ENCODE measurements at places on chromosomes 4 and X. TPM values are rescaled to one million over a fixed set of nuclear protein-coding genes. Genes with fewer than 3 reads are reported as not detected.
A peak's percentile ranks its signal among the peaks of the same experiment; 100 is the strongest.

CLIC2 gene
- 8.3 TPM for total RNA-seq

MAMLD1 gene
- total RNA-seq, result 8.1 TPM

PCDH19 gene
- total RNA-seq, result 1.2 TPM

GPC4 gene
- 17.2 TPM for total RNA-seq

HELT gene
- not detected for total RNA-seq

FAM241A gene
- 1.0 TPM for total RNA-seq

CFI gene
- 13.1 TPM for total RNA-seq

GABRG1 gene
- 1.7 TPM for total RNA-seq

ITGB1BP2 gene
- 9.1 TPM for total RNA-seq

UGT2A1 gene
- not detected for total RNA-seq

COQ2 gene
- total RNA-seq, result 12.3 TPM

MAP7D3 gene
- 29.3 TPM for total RNA-seq

SHROOM3 gene
- 1.2 TPM for total RNA-seq

ADAMTS3 gene
- total RNA-seq, result 4.6 TPM

STEEP1 gene
- 22.4 TPM for total RNA-seq

MND1 gene
- total RNA-seq, result 0.28 TPM

S100P gene
- total RNA-seq, result 0.37 TPM

GSPT2 gene
- 13.0 TPM for total RNA-seq

CENPVL2 gene
- total RNA-seq, result not detected

DNA sequence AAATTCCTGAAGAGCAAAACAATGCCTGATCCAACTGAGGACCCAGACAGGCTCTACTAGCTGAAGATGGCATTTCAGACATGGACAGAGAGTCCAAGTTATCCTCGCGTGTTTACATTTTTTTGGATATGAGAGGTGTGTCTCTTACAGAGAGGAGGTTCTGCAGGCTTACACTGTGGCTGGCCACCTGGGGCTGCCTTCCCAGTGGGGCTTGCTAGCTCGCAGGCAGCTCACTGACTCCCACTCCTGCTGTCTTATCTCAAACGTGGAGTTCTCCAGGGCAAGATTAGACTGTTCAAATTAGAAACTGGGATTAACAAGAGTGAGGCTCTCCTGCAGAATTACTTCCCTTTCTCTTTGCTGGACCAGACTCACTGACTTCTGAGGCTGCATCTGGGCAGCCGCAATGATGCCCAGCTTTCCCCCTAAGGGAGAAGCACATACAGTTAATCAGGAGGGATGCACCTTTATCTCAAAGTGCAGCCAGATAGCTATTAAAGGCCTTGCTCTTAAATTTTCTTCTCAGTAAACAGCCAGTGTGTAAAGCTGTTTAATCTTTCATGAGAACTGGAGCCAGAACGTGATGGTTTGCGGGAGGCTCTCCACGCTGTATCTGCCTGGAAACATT is 123.0 kb downstream of the ENPP6 start:
- no peak overlapping the region for H3K4me3 ChIP-seq
- no peaks in the 10 kb centered on the region for H3K27me3 ChIP-seq
- no peaks in the 10 kb centered on the region for H3K36me3 ChIP-seq
- peaks cover 6% of the 10 kb centered on the region for H3K4me1 ChIP-seq

DNA sequence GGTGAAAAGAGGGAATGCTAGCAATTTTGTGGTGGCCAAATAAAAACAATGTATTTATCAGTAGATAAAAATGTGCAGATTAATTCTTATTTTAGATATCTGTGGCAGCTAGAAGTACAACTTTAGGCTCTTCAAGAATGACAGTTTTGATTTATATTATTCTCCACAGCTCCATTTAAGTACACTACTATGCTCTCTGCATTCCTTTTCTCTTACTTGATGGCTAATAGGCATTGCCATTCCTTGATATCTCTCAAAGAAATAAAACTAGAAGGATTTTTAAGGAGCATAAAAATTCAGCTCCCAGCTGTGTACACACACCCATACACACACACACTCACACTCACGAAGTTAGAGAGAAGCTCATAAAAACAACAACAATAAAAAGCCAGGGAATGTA is 59.4 kb upstream of the H2AZ1 start:
- H3K4me3 ChIP-seq, result no peak overlapping the region
- H3K4me1 ChIP-seq, result no peaks in the 10 kb centered on the region
- H3K27ac ChIP-seq, result no peak overlapping the region
- no peaks in the 10 kb centered on the region for H3K27me3 ChIP-seq
- H3K36me3 ChIP-seq, result no peaks in the 10 kb centered on the region

- no peak overlapping the region for H3K27ac ChIP-seq
- no peak for DNase-seq
- no peak overlapping the region for H3K4me3 ChIP-seq
- no peaks in the 10 kb centered on the region for H3K27me3 ChIP-seq
- no peaks in the 10 kb centered on the region for H3K4me1 ChIP-seq
- H3K36me3 ChIP-seq, result no peaks in the 10 kb centered on the region
These were observed 20.3 kb downstream of the MEPE start for GRCh38 chr4:87853108-87853507.

DNA sequence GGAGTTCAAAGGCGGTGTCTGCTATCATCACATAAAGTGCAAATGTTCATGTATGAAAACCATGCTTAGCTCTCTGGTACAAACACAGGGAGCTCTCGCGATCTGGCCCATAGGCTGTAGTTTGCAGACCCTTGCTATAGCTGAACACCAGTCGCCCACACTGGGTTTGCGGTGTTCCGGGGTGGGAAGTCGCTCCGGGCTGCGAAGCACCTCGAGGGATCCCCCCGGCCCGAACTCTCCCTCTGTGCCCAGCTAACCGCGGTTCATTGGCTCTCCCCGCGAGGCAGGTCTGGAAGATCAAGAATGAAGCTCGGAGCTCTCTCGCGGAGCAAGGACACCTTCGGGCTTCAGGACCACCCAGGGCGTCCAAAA is 341 bp upstream of the PRPS2 start:
- H3K27me3 ChIP-seq, result no peaks in the 10 kb centered on the region
- no peak overlapping the region for H3K27ac ChIP-seq
- no peaks in the 10 kb centered on the region for H3K36me3 ChIP-seq
- no peak for DNase-seq
- peak overlapping the region; percentile 69 for H3K4me3 ChIP-seq
- no peaks in the 10 kb centered on the region for H3K4me1 ChIP-seq

- H3K27me3 ChIP-seq, result no peaks in the 10 kb centered on the region
- H3K36me3 ChIP-seq, result no peaks in the 10 kb centered on the region
- no peaks in the 10 kb centered on the region for H3K4me1 ChIP-seq
- H3K27ac ChIP-seq, result no peak overlapping the region
These were observed 232.3 kb downstream of the FRMPD4 start for GRCh38 chrX:12370497-12370986.

DNA sequence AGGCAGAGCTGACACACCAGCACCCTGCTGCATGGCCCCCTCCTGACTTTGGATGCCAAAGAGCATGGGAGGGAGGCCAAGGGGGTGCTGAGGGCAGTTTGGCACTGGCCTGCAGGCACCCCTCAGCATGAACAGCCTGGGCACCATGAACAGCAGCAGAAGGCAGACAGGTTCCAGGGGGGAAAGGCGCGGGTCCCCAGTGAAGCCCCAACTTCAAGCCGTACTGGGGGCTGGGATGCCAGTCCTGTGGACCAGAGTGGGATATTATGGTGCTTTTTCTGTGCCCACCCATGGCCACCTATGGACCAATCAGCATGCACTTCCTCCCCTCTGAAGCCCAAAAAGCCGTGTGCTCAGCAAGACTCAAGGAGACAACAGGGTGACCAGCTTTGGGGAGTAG is 389.9 kb downstream of the TEX13C start:
- H3K36me3 ChIP-seq, result no peaks in the 10 kb centered on the region
- H3K27ac ChIP-seq, result no peak overlapping the region
- H3K4me1 ChIP-seq, result no peaks in the 10 kb centered on the region

DNA sequence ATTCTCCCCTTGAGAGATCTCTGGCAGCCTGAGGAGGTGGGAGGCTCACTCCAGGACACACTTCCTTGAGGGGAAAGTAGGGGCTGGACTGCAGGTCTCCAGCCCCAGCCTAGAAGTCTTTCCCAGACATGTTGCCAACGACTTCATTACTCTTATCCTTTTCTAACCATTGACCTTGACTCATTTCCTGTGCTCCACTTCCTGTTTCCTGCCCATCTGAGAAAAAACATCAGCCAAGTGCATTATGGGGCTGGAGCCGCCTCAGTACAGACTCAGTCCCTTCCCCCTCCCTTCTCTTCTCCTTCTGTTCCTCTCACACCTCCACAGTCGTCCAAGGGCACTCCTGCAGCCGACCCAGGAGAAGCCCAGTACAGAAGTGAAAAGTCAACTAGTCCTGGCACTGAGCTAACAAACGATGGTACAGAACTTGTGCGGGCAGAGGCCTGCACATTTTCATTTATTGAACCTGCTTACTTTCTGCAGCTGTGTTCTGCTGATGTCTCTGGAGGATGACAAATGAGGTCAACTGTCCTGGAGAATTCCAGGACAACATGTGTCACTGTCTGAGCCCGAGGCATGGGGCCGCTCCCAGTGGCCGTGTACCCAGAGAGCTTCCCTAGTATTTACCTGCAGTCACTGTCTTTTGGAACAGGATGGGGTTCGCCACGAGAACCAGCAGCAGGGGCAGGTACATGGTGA is 20.1 kb downstream of the GPR143 start:
- no peaks in the 10 kb centered on the region for H3K36me3 ChIP-seq
- H3K4me1 ChIP-seq, result no peaks in the 10 kb centered on the region
- no peak overlapping the region for H3K27ac ChIP-seq
- no peak for DNase-seq

- H3K4me1 ChIP-seq, result no peaks in the 10 kb centered on the region
- no peak overlapping the region for H3K4me3 ChIP-seq
- no peaks in the 10 kb centered on the region for H3K36me3 ChIP-seq
- H3K27ac ChIP-seq, result no peak overlapping the region
- no peaks in the 10 kb centered on the region for H3K27me3 ChIP-seq
These were observed 1306.6 kb upstream of the PABPC4L start for GRCh38 chr4:135508006-135508714.

DNA sequence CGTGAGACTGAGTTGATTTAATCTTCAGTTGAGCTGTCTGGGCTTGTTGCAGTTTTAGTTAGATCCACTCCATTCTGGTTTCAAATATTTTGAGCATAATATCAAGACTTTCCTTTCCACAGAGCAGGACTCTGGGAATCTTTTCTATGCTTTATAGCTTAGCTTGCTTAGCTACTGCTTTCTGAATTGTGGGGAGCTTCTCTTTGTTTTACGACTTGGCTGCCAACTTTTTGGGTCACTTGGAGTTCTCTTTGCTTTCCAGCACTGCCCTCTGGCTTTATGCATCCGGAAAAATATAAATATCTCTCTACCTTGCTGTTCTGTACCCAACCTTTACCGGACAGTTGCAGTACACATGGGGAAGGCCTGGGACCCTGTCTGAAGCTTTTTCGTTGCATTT is 292.1 kb downstream of the STIM2 start:
- no peaks in the 10 kb centered on the region for H3K4me1 ChIP-seq
- H3K4me3 ChIP-seq, result no peak overlapping the region
- DNase-seq, result no peak
- H3K27me3 ChIP-seq, result no peaks in the 10 kb centered on the region

- H3K4me3 ChIP-seq, result no peak overlapping the region
- H3K4me1 ChIP-seq, result no peaks in the 10 kb centered on the region
- no peak overlapping the region for H3K27ac ChIP-seq
These were observed 719.2 kb downstream of the FSTL5 start for GRCh38 chr4:161444626-161445025.

DNA sequence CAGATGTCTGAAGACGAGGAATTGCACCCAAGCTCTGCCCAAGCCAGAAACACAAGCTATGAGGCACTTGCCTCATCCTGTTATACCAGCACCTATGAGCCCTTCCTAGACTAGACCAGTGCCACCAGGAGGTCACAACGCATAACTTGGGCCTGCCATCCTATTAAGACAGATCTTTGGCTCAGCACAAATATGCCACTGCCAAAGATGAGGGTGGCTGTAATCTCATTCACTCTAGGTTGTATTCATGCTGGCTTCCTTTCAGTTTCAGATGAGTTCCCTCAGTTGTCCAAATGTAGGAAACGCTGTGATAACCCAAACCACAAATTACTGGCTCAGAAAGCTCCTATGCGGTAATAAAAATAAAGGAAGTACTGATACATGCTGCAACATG is 76.5 kb upstream of the CITED1 start:
- H3K4me1 ChIP-seq, result no peaks in the 10 kb centered on the region
- H3K27me3 ChIP-seq, result no peaks in the 10 kb centered on the region
- no peaks in the 10 kb centered on the region for H3K36me3 ChIP-seq
- H3K4me3 ChIP-seq, result no peak overlapping the region

GRCh38 chr4:159002950-159003349 is 99.9 kb upstream of the RAPGEF2 start:
- DNase-seq, result no peak
- H3K36me3 ChIP-seq, result no peaks in the 10 kb centered on the region
- no peak overlapping the region for H3K4me3 ChIP-seq
- H3K27ac ChIP-seq, result no peak overlapping the region
- no peaks in the 10 kb centered on the region for H3K4me1 ChIP-seq

- no peaks in the 10 kb centered on the region for H3K36me3 ChIP-seq
- DNase-seq, result no peak
- H3K4me3 ChIP-seq, result no peak overlapping the region
These were observed 33.7 kb downstream of the PIGG start for GRCh38 chr4:532588-533317.

GRCh38 chr4:112951362-112952312 is 97.8 kb upstream of the ANK2 start:
- no peak overlapping the region for H3K27ac ChIP-seq
- H3K4me3 ChIP-seq, result no peak overlapping the region
- DNase-seq, result no peak
- H3K4me1 ChIP-seq, result no peaks in the 10 kb centered on the region

GRCh38 chr4:177769155-177769554 is 326.9 kb upstream of the AGA start:
- H3K4me3 ChIP-seq, result no peak overlapping the region
- no peak for DNase-seq
- no peaks in the 10 kb centered on the region for H3K36me3 ChIP-seq
- no peak overlapping the region for H3K27ac ChIP-seq
- H3K27me3 ChIP-seq, result no peaks in the 10 kb centered on the region

DNA sequence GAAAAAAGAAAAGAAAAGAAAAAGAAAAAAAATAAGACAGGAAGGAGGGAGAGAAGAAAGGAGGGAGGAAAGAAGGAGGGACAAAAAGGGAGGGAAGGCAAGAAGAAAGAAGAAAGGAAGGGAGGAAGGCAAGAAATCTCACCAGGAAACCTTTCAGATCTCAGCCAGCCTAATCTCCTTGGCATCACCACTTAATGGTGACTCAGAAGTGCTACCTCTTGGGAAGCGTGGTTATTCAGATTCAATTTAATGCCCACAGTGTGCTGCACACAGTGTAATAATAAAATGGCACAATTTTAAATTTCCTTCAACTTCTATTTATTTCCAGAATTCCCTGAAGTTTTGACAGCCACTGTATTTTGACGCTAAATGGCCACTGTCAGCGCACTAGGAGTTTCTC is 50.3 kb downstream of the DKK2 start:
- no peaks in the 10 kb centered on the region for H3K27me3 ChIP-seq
- no peak overlapping the region for H3K27ac ChIP-seq
- H3K4me1 ChIP-seq, result no peaks in the 10 kb centered on the region
- H3K36me3 ChIP-seq, result no peaks in the 10 kb centered on the region
- no peak for DNase-seq
- no peak overlapping the region for H3K4me3 ChIP-seq

- DNase-seq, result no peak
- H3K27me3 ChIP-seq, result no peaks in the 10 kb centered on the region
- no peaks in the 10 kb centered on the region for H3K4me1 ChIP-seq
- no peaks in the 10 kb centered on the region for H3K36me3 ChIP-seq
- no peak overlapping the region for H3K4me3 ChIP-seq
These were observed 67.6 kb downstream of the SHOX start for GRCh38 chrX:698206-698605.

- no peak overlapping the region for H3K27ac ChIP-seq
- H3K4me3 ChIP-seq, result no peak overlapping the region
- H3K27me3 ChIP-seq, result no peaks in the 10 kb centered on the region
These were observed 49.4 kb upstream of the FAT1 start for GRCh38 chr4:186772936-186773487.

Data from ovary (tissue), 10 donors.